ENCODE measurements at places on chromosomes 3 and 15. TPM values are rescaled to one million over a fixed set of nuclear protein-coding genes. Genes with fewer than 3 reads are reported as not detected.

DNA sequence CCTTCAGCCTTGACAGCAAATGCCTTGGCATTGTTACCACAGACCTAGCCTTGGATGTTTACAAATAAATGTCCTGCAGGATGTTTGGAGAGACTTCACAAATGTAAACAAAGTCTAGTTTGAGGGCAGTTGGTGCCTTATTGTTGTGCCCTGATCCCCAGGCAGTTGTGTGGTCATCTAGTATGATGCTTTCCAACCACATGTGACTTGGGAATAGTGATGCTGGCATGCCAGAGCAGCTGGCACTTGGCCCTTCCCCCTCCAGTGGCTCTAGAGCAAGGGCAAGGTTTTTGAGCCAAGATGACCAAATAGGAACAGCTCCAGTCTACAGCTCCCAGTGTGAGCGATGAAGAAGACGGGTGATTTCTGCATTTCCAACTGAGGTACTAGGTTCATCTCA lies 258.2 kb downstream of the ADAMTS17 start:
- no peaks in the 10 kb centered on the region for H3K36me3 ChIP-seq
- no peak for DNase-seq
- no peak overlapping the region for H3K27ac ChIP-seq
- H3K27me3 ChIP-seq = no peaks in the 10 kb centered on the region
- no peaks in the 10 kb centered on the region for H3K4me1 ChIP-seq
- H3K4me3 ChIP-seq = no peak overlapping the region

DNA sequence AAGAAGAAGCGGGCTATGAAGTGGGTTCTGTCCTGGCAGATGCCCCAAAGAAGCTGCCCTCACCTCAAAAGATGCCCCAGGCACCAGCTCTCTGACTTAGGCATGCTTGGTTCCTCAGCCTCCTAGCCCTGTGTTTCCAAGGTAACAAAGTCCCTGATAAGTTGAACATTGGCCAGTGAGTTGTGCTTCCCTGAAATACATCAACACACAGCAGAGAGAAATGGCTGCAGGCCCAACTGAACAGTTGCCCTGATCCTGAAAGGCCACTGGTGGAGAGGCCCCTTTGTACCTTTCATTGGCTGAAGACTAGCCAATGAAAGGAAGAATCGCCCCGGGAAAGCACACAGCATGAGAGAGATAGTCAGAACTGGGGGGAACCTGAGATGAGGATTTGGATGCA lies 169.9 kb upstream of the CTNNB1 start:
- no peaks in the 10 kb centered on the region for H3K36me3 ChIP-seq
- H3K4me3 ChIP-seq = no peak overlapping the region
- H3K27ac ChIP-seq = no peak overlapping the region

DNA sequence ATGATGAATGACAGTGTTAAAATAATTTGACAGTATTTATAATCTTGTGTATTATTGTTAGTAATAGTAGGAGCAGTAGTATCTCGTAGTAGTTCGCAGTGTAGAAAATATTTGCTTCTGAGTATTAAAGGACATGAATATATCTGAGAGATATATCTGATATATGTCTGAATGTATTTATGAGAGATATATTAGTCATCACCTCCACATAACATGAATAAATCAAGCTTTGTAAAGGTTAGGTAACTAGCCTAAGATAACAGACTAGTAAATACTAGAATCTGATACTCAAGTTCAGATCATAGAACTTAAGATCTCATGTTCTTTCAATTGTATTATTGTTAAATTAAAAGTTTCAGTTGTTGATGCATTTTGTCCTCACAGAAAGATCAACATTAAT lies 130.5 kb downstream of the UBE2E2 start:
- H3K4me3 ChIP-seq = no peak overlapping the region
- H3K27me3 ChIP-seq = no peaks in the 10 kb centered on the region
- DNase-seq = no peak
- H3K27ac ChIP-seq = no peak overlapping the region

The TRIM69 gene
- polyA plus RNA-seq = 8.1 TPM
